ENCODE measurements at places on chromosomes 7 and 10. TPM values are rescaled to one million over a fixed set of nuclear protein-coding genes. Genes with fewer than 3 reads are reported as not detected.

The FLNC gene
- 286 TPM for total RNA-seq

The OGDHL gene
- total RNA-seq: 0.37 TPM

The LEP gene
- 0.12 TPM for total RNA-seq

The HDAC9 gene
- 20.2 TPM for total RNA-seq

The SEMA4G gene
- 1.00 TPM for total RNA-seq

The PAOX gene
- 9.2 TPM for total RNA-seq

The SLC16A9 gene
- total RNA-seq: 1.2 TPM

The PDIA4 gene
- 710 TPM for total RNA-seq

The GPR26 gene
- not detected for total RNA-seq

The DNAH11 gene
- total RNA-seq: under 0.01 TPM

The HACD1 gene
- 32.0 TPM for total RNA-seq

The BMS1 gene
- 33.6 TPM for total RNA-seq

The LIPF gene
- total RNA-seq: not detected

The PNLIPRP1 gene
- total RNA-seq: not detected

The VGF gene
- 249 TPM for total RNA-seq

The GIMAP5 gene
- total RNA-seq: under 0.01 TPM

The ORAI2 gene
- total RNA-seq: 68.0 TPM

The NEURL1 gene
- total RNA-seq: 1.00 TPM

The FAM200A gene
- total RNA-seq: 6.9 TPM

The SDK1 gene
- total RNA-seq: 10.1 TPM

The ATG9B gene
- total RNA-seq: 0.11 TPM

The TMEM176A gene
- total RNA-seq: 0.22 TPM

The GPC2 gene
- total RNA-seq: 1.2 TPM

The PIP gene
- not detected for total RNA-seq

The UFSP1 gene
- 9.9 TPM for total RNA-seq

The PALS2 gene
- total RNA-seq: 52.6 TPM

The C10orf90 gene
- not detected for total RNA-seq

The ZNF394 gene
- 26.0 TPM for total RNA-seq

The ANTXRL gene
- total RNA-seq: not detected

The SLC13A1 gene
- not detected for total RNA-seq

The TEX47 gene
- not detected for total RNA-seq

The WDR91 gene
- 6.9 TPM for total RNA-seq

The UBN2 gene
- 5.6 TPM for total RNA-seq

The PIK3AP1 gene
- total RNA-seq: 0.12 TPM

The C7orf33 gene
- total RNA-seq: not detected

The PON1 gene
- total RNA-seq: not detected

The PAPOLB gene
- total RNA-seq: 0.12 TPM

Measured in uterine smooth muscle cell (primary cell).